ENCODE measurements at places on chromosomes 7 and 10.
A peak's percentile ranks its signal among the peaks of the same experiment; 100 is the strongest.

DNA sequence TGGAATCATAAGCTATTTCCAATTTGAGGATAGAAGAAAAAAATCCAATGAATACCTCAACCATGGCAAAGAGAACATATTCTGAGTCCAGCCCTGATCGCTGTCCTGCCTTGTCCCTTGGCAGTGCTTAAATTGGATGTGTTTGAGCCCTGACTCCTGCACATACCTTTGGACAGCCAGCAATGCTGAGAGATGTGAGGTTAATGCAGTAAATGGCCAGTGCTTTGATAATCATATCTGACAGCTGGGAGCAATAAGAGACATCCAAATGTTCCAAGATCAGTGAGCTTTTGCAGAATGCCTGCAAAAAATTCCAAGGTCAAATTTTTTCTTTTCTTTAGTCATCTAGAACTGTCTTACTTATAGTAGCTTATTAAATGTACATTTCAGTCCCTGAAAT lies 80.1 kb upstream of the LRRC17 start:
- H3K27ac ChIP-seq, result peak overlapping the region; percentile 58
- DNase-seq, result no peak
- H3K36me3 ChIP-seq, result no peaks in the 10 kb centered on the region
- peaks cover 5% of the 10 kb centered on the region for H3K4me1 ChIP-seq

DNA sequence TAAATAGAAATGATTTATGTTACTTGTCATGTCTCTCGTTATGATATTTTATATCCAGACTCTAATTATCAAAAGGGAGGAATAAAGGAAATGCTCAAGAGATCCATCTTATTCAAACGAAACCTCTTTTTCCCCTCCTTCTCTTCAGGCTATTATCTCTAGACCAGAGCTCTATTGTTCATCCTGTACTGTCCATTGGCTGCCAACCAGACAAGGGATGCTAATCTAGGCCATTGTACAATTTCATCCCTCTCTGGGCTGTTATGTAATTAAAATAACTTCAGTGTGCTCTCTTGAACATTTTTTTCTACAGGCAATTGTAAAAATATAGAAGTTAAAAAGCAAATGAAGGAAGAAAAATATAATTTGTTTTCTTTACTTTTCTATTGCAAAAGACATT lies 220.4 kb downstream of the HDAC9 start:
- H3K4me1 ChIP-seq, result no peaks in the 10 kb centered on the region
- no peak for DNase-seq
- H3K27me3 ChIP-seq, result no peaks in the 10 kb centered on the region
- H3K36me3 ChIP-seq, result no peaks in the 10 kb centered on the region
- no peak overlapping the region for H3K27ac ChIP-seq
- H3K4me3 ChIP-seq, result no peak overlapping the region

DNA sequence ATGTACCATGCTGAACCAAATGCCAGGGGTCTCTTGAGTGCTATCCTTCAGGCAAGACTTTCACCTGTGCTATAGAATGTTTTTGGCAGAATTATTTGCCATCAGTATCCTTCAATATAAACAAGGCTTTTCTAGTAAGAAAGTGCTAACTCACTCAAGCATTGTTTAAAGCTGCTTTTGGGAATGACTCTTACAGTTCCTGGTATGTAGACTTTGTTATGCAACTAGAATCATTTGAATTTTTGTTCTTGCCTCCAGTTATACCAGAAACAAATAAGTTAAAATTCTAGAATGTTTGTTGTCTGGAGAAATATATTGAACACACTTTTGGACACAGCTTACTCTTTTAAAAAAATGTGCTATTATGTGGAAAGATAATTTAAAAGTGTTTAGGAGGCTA lies 39.5 kb upstream of the RTKN2 start:
- no peak overlapping the region for H3K4me3 ChIP-seq
- no peaks in the 10 kb centered on the region for H3K4me1 ChIP-seq
- H3K27me3 ChIP-seq, result no peaks in the 10 kb centered on the region
- H3K27ac ChIP-seq, result no peak overlapping the region
- no peaks in the 10 kb centered on the region for H3K36me3 ChIP-seq

- no peaks in the 10 kb centered on the region for H3K36me3 ChIP-seq
- H3K4me1 ChIP-seq, result peaks cover 12% of the 10 kb centered on the region
- H3K4me3 ChIP-seq, result no peak overlapping the region
- H3K27ac ChIP-seq, result no peak overlapping the region
Observed at GRCh38 chr7:5629941-5630340, 151.5 kb downstream of the RNF216 start.

DNA sequence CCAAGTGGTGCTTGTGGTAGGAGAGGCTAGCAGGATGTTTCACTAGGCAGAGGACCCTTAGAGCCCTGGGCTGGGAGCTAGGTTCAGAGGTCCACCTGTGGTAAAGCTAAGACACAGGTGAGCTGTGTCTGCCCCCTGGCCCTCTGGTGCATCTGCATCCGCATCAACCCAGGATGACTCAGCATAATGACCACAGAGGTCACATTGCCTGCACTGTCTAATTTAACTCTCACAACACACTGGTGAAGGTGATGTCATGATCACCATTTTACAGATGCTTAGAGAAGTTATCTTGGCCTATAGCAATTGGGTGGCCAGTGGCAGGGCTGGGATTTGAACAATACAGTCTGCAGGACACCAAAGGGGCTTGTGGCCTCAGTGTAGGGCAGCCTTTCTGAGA lies 33.1 kb downstream of the HABP2 start:
- H3K36me3 ChIP-seq, result no peaks in the 10 kb centered on the region
- H3K4me1 ChIP-seq, result no peaks in the 10 kb centered on the region
- H3K27me3 ChIP-seq, result no peaks in the 10 kb centered on the region
- H3K27ac ChIP-seq, result no peak overlapping the region

DNA sequence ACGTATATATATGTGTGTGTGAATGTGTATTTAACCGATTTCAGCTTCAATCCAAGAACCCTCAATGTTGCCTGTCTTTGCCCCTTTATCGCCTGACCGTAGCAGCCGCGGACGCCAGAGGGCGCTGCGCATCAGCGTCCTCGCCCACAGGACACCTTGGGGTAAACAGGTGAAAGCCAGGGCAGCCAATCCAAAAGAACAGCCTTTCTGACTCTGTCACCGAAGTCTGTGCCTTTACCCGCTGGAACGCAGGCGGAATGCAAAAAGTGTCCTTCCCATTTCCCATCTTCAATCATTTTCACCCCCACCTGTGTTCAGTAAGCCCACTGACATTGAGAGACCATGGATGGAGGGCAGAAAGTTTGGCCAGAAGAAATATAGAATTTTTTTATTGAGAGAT lies 3.6 kb downstream of the NXPH1 start:
- H3K4me1 ChIP-seq, result no peaks in the 10 kb centered on the region
- peaks cover 2% of the 10 kb centered on the region for H3K27me3 ChIP-seq
- no peak for DNase-seq
- no peak overlapping the region for H3K27ac ChIP-seq

DNA sequence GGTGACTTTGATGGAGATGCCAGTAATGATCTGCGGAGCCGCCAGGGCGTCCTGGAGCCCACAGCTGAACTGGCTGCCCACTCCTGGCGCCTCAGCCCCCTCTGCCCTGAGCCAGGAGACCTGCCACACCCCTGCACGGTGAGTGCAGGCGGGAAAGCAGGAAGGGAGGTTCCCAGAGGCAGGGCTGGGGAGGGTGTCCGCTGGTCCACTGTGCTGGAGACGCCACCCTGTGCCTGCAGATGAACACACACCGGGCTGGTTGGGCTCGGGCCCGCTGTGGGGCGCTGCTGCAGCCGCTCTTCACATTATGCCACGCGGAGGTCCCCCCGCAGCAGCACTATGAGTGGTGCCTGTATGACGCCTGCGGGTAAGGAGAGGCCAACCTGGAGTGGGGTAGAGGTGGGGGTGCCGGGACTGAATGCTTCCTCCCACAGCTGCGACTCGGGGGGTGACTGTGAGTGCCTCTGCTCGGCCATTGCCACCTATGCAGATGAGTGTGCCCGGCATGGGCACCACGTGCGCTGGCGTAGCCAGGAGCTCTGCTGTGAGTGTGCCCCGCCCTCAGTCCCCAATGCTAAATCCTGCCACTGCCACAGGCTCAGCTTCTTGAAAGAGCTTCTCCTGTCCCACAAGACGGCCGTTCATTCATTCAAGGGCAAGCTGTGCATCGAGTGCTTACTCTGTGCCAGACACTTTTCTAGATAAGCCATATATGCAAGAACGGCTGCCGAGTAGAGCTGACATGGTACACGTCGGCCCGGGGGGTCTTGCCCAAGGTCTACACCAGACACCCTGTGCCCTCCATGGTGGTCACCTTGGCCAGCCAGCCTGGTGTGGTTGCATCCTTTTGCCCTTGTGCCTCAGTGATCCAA lies 14.3 kb upstream of the ZNF467 start:
- no peaks in the 10 kb centered on the region for H3K36me3 ChIP-seq
- DNase-seq, result no peak
- H3K27ac ChIP-seq, result no peak overlapping the region
- no peaks in the 10 kb centered on the region for H3K4me1 ChIP-seq

DNA sequence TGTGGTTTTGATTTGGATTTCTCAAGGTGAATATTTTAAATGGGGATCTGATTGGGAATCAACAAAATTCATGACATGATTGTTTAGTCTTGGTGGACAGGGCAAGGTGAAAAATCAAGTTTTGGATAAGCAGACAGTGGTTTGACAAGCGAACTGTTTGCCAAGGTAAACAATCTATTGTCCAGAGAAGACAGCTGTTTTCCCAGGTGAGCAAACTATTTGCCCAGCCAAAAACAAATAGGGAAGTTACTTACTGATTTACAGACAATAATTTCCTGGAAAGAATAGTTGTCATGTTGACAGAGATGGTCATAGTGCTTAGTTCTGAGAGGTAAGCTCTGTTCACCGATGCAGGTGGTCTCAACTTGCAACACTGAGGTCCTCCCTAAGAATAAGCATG lies 94.0 kb upstream of the STEAP1B start:
- no peak for DNase-seq
- H3K27ac ChIP-seq, result no peak overlapping the region
- H3K27me3 ChIP-seq, result no peaks in the 10 kb centered on the region
- peaks cover 6% of the 10 kb centered on the region for H3K4me1 ChIP-seq
- H3K4me3 ChIP-seq, result no peak overlapping the region

GRCh38 chr10:119370111-119370741 lies 162.9 kb downstream of the GRK5 start:
- H3K4me1 ChIP-seq, result peaks cover 5% of the 10 kb centered on the region
- H3K36me3 ChIP-seq, result no peaks in the 10 kb centered on the region
- peaks cover 3% of the 10 kb centered on the region for H3K27me3 ChIP-seq

GRCh38 chr7:85890244-85890811 lies 703.5 kb upstream of the SEMA3D start:
- no peak overlapping the region for H3K27ac ChIP-seq
- H3K4me1 ChIP-seq, result no peaks in the 10 kb centered on the region
- no peak for DNase-seq

DNA sequence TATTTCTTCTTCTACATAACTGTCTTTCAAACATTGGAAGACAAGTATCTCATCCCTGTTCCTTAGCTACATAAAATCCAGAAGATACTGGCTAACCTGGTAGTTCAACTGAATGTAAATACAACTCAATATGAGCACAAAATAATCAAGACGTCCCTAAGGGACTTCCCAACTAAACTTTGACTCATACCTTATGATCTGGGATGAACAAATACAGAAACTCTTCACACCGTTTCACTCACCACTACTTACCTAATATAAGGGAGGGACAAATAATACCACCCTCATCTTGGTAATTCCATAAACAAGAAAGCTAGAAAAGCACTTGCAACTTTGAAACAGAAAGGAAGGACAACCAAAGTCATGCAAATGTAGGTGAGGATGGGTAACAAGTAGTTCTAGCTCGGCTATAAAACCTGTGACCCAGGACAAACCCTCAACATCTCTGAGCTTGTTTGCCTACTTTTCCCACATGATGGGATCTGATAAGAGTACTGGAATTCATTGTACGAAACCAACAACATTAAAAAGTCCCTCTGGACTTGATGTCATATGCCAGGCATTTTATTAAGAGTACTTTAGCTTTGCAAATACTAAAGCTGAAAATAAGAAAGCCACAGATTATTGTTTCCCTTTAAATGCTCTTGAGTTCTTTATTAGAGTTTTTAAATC lies 121.9 kb downstream of the STRA8 start:
- H3K4me3 ChIP-seq, result no peak overlapping the region
- no peak overlapping the region for H3K27ac ChIP-seq
- no peaks in the 10 kb centered on the region for H3K36me3 ChIP-seq

DNA sequence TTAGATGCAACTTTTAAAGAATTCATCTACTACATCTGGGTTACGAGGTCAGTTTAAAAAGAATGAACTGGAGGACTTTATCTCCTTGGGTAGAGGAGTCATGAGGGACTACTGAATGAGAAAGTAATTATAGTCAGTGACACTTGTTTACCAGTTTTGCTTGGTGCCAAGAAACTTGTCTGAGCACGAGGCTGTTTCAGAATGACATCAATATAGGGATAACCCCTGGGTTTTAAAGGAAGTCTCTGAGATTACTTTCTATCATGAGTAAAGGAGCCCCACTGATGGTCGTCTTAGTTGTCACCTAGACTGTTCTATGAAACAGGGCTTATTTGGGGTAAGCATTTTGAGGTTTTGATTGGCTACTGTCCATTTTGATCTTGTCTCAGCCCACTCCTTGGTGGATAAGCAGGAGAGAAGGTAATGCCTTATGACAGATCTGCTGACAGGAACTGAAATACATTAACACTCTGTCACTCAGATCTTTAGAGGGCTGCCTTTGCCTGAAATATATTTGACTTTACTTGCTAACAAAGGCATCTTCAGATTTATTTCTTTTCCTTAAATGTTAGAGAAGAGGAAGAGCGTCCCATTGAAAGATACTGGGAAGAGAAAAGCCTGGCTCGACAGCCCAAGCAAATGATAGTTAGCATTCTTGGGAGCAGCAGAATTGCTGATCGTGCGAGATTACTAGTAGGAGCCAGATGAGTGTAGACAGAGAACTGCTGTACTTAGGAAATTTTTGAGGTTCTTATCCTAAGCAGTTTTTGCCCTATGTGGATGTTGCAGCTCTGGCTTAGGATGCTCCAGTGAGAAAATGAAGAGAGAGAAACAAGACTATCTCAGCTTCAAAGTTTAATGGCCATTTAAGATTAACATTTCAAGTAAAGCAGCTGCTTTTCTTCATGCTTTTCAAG lies 299.2 kb upstream of the LRGUK start:
- no peaks in the 10 kb centered on the region for H3K36me3 ChIP-seq
- H3K27me3 ChIP-seq, result no peaks in the 10 kb centered on the region
- no peaks in the 10 kb centered on the region for H3K4me1 ChIP-seq

GRCh38 chr10:67669978-67670377 lies 26.0 kb downstream of the CTNNA3 start:
- no peaks in the 10 kb centered on the region for H3K27me3 ChIP-seq
- H3K4me1 ChIP-seq, result no peaks in the 10 kb centered on the region
- H3K27ac ChIP-seq, result no peak overlapping the region
- H3K4me3 ChIP-seq, result no peak overlapping the region
- DNase-seq, result no peak
- H3K36me3 ChIP-seq, result no peaks in the 10 kb centered on the region

- H3K27ac ChIP-seq, result no peak overlapping the region
- no peaks in the 10 kb centered on the region for H3K4me1 ChIP-seq
- DNase-seq, result no peak
- H3K36me3 ChIP-seq, result no peaks in the 10 kb centered on the region
- no peak overlapping the region for H3K4me3 ChIP-seq
Observed at GRCh38 chr10:130558746-130559546, 422.8 kb downstream of the GLRX3 start.

Measured in uterus (tissue), 4 donors.